ENCODE measurements at places on chromosomes 7 and 10.

GRCh38 chr10:69101451-69102095, 13.7 kb downstream of the SRGN start:
- no peak for DNase-seq

GRCh38 chr7:67496589-67496988, 500.0 kb downstream of the TYW1 start:
- DNase-seq: no peak

DNA sequence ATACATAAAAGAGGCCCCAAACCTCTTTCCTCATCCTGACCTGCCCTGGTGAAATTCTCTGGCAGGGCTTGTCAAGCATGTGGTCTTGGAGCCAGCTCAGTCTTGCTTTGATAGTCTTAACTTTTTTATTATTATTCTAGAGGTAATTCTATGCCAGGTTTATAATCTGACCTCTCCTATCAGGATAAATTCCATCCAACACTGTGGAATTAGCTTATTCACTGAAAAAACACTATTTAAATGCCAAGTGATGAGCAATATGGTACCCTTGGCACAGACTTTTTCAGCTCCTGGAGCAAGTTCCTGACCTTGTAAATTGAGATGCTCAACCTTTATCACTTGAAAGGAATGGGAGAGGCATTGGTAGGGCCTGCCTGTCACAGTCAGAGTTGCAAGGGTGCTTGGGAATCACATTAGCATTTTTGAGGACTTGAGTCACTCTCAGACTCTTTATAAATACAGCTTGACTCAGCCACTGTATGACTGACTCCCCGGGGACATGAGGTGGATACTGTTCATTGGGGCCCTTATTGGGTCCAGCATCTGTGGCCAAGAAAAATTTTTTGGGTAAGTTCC, at the start of gene CPA4:
TSS of gene CPA4 (plus strand) at position 480 of the 576 bp plus-strand sequence. CDS start at position 500, 20 bp downstream.
- no peak for DNase-seq

DNA sequence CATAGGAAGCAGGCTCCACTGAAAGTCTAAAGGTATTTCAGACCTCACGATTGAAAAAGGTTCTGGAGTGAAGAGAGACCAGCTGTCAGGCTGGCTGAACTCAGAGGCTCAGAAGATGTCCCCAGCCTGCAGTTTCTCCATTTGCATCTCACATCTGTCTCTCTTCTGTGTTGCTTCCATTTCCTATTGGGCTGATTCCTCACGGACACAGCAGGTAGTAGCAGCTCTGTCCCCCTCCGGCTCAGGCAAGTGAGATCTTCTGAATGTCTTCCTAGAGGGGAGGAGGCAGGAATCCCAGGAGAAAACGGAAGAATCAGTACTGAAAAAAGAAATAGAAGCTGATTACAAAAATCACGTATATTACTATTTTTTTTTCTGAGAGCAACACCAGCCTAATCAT, 274.1 kb upstream of the COBL start:
- no peak for DNase-seq

DNA sequence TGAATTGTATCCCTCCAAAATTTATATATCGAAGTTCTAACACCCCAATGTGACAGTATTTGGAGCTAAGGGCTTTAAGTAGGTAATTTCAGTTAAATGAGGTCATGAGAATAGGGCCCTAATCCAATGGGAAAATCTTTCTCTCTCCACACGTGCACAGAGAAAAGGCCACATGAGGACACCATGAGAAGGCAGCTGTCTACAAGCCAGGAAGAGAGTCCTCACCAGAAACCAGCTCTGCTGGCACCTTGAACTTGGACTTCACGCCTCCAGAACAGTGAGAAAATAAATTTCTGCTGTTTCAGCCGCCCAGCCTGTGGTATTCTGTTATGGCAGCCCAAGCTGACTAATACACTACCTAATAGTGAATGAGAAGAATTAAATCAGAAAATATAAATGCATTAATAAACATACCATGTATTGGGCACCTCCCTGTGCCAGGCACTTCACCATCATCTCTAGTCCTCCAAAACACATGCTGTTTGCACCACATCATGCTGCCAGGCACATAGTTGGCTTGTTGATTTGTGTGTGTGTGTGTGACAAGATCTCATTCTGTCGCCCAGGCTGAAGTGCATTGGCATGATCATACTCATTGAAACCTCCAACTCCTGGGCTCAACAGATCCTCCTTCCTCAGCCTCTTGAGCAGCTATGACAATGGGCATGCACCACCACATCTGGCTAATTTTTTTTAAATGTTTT, 9.1 kb upstream of the TOMM7 start:
- no peak for DNase-seq

DNA sequence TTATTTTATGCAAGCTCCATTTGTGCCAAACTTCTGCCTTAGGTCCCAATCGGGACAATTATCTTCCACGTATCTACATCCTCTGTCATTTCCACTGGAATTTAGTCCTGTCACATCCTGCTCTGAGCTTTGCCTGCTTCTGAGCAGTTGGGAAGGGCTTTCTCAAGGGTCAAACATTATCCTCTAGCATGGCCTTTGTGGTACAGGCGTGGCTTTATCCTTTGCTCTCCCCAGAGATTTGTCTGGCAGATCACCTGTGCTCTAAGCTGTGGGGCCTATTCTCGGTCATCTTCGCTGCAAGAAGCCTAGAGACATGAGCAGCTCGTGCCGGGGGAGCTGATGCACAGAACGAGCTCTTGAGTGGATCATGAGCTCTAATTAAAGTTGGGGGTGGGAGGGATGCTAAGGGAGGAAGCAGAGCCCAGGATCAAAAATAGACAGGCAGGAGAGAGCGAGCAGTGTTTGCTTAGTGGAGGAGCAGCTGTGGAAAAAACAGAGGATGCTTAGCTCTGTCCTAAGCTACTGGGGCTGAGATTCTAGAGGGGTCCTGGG, 19.8 kb upstream of the TMEM273 start:
- DNase-seq: no peak

Measured in stimulated activated CD4-positive, alpha-beta T cell treated with anti-CD3 and anti-CD28 coated beads, Interleukin-1b, Interleukin-23, amount 100 ng/mL, for 4 hours (primary cell).